ENCODE measurements at places on chromosomes 2 and 18.

DNA sequence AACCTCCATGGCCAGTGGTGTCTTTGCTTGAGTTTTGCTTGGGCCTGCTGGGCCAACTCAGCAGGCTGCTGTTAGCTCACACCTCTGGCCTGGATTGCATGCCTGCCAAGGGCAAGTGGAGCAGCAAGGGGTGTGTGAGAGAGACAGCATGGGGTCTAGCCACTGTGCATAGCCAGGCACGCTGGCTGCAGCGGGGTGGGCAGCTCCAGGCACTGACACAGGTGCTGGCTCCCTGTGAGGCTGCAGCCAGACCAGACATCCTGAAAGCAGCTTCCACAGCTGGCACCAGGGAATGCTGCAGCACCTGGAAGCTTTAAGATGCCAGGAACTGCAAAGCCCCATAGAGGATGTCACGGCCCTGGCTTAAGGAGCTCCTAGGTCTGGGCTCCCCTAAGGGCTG lies 376.4 kb upstream of the VWC2L start:
- no peak for DNase-seq

- no peak for DNase-seq
Measured at GRCh38 chr2:45114221-45114955, 105.1 kb upstream of the SIX2 start.

DNA sequence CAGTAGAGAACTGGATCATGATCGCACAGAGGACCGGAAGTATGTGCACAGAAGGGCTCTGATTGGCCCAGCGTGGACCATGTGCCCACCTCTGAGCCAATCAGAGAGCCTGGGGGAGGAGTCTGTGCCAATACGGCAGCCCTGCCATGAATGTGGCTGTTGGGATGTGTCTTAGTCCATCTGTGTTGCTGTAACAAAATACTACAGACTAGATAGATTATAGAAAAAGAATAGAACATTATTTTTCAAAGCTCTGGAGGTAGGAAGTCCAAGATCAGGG lies 132.0 kb downstream of the NDUFA10 start:
- DNase-seq, result no peak

GRCh38 chr2:154207288-154208047 lies 335.7 kb downstream of the GALNT13 start:
- DNase-seq, result no peak

DNA sequence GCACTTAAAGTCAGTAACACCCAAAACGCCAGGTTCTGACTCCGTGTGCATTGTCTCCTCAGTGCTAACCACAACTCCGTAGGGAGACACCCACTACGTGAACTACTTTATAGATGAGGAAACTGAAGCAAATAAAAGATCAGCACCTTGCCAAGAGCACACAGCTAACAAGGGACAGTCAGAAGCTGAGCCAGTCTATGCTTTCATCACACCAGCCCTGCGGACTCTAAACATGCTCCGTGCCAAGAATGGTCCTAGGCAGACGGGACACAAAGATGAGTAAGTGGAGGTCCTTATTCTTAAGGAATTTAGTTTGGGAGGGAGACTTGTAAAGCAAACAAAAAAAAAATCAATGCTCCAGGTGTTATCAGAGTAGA lies 9.6 kb downstream of the MBOAT2 start:
- DNase-seq, result no peak

GRCh38 chr2:207264310-207264709 lies 98.6 kb upstream of the KLF7 start:
- DNase-seq, result no peak

GRCh38 chr2:239253264-239253663 lies 147.6 kb downstream of the HDAC4 start:
- DNase-seq, result no peak
